ENCODE measurements at places on chromosomes 13 and 19.

- no peak for DNase-seq
These were observed 415.0 kb upstream of the SLITRK1 start for GRCh38 chr13:84297251-84297650.

DNA sequence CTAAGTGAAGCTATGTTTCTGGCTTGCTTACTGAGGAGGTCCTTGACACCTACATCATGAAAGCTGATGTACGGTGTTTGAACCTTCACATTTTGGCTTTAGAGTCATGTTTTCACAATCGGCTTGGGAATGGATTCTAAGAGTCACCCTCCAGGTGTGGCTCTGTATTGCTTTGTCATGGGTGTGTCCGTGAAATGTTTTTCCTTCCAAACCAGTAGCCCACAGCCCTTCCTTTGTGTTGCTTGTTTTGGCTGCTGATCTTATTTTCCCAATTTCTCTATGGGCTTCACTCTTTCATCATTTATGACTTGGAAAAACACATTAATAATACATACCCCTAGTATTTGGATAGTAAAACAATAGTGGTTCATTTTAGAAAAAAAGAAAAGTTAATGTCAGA is 240.6 kb downstream of the GGACT start:
- DNase-seq, result no peak

GRCh38 chr19:3324405-3324856 is 42.0 kb upstream of the NFIC start:
- no peak for DNase-seq

GRCh38 chr13:92463134-92463533 is 763.5 kb upstream of the GPC6 start:
- no peak for DNase-seq

- no peak for DNase-seq
These were observed 2.0 kb downstream of the ZNF792 start for GRCh38 chr19:34961775-34962686.

DNA sequence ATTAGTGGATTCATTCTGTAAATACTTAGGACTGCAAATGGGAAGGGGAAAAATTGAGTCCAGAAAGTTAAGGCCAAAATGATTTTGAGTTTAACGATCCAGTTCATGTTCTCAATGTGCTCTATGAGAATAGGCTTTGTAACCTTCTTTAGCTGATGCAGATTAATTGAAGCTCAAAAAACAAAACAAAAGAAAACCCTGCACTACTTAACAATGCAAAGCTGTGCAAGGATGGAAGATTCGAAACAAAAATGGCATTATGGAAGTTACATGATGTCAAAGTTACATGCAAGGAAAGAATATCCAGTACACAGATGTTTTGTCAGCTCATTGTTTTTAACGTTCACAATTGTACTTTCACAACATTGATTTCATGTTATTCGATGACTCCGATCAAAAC is 79.2 kb upstream of the RAP2A start:
- DNase-seq, result no peak

GRCh38 chr13:43663474-43664090 is 123.2 kb downstream of the ENOX1 start:
- no peak for DNase-seq

GRCh38 chr19:46713781-46714443 is 3.0 kb downstream of the PRKD2 start:
- DNase-seq, result peak; percentile 25

GRCh38 chr13:66977161-66977560 is 253.0 kb downstream of the PCDH9 start:
- no peak for DNase-seq

GRCh38 chr19:13430790-13431582 is 75.3 kb downstream of the CACNA1A start:
- no peak for DNase-seq

DNA sequence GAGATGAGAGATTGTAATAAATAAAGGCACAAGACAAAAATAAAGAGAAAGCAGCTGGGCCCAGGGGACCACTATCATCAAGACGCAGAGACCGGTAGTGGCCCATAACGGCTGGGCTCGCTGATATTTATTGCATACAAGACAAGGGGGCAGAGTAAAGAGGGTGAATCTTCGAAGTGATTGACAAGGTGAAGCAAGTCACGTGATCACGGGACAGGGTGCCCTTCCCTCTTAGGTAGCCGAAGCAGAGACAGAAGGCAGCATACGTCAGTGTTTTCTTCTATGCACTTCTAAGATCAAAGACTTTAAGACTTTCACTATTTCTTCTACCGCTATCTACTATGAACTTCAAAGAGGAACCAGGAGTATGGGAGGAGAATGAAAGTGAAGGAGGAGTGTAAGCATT is 4.6 kb upstream of the PRKCG start:
- DNase-seq, result no peak

- no peak for DNase-seq
These were observed 35.6 kb downstream of the COL4A1 start for GRCh38 chr13:110271313-110271712.

GRCh38 chr13:27437126-27437525 is 12.7 kb downstream of the GTF3A start:
- no peak for DNase-seq

DNA sequence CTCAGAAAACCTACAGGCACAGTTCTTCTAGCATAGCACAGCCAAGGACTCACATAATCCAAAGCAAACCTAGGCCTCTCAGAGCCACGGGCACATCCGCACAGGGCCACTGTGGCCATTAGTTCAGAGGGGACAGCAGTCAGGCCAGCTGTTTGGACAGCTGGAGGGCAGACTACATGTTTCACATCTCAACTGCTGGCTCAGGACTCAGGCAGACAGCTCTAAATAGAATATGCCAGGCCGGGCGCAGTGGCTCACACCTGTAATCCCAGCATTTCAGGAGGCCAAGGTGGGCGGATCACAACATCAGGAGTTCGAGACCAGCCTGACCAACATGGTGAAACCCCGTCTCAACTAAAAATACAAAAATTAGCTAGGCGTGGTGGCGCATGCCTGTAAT is 26.8 kb downstream of the SAFB2 start:
- DNase-seq, result no peak

DNA sequence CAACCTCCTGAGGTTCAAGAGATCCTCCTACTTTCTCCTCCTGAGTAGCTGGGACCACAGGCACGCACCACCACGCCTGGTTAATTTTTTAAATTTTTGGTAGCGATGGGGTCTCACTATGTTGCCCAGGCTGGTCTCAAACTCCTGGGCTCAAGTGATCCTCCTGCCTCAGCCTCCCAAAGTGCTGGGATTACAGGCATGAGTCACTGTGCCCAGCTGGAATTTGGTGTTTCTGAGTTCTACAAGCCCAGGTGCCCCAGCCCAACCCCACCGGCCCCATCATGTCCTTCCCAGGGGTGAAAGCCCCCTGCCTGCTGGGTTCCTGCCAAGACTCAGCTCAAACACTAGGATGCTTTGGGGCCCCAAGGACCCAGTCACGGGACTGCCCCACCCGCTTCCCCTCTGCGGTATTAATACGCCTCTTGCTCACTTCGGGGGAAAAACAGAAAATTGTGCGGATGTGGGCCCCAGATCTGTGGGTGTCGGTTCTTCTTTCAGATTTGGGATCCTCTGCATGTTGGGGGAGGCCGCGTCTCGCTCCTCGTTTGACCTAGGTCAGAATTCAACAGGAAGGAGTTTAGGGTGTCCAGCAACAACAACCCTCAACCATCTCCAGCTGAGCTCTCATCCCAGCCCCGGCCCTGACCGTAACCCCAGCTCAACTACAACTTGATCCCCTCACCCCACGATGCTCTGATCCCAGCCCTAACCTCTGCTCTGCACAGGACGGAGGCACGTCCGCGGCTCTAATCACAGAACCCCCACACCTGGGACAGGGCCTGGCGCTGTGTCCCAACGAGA is 3.7 kb upstream of the FCER2 start:
- no peak for DNase-seq

DNA sequence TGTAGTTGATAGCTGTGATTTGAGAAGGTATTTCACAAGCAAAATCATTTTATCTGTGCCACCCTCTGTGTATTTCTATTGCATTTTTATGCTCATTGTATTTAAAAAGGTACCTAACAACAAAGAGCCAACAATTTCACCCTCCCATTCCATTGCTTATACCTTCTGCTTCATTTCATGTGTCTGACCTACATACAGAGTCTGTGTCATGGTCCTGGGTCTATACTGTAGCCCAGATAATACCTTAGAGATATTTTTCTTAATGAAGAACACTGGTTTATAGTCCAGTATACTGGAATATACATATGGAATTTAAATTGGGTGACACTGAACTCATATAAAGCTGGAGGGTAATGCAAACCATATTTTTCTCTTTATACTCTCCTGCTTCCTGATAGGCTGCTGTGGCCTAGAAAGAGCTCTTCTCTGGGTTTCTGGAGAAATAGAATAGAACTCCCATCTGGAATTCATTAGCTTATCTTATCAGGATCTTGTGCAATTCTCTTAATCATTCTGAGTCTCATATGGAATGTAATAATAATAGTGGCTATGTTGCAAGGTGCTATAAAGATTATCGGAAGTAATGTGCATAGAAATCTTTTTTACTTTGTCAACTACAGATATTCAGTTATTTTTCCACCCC is 31.8 kb upstream of the SPART start:
- DNase-seq, result no peak

DNA sequence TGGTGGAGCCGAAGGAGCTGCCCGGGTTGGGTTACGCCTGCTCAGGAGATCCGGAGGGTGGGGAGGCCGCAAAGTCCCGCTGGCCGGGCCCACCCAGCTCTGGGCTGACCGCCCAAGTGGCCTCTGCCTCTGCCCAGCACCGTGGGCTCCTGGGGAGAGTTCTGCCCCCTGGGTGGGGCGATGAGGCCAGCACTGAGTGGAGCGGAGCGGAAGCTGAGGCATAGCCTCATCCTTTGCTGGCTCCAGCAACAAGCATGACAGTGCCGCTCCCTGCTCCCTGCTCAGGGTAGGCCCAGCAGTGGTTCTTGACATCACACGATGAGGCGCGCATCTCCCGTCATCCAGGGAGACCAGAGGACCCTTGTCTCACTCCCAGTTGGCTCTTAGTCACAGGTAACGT is 22.5 kb downstream of the CCDC8 start:
- no peak for DNase-seq

DNA sequence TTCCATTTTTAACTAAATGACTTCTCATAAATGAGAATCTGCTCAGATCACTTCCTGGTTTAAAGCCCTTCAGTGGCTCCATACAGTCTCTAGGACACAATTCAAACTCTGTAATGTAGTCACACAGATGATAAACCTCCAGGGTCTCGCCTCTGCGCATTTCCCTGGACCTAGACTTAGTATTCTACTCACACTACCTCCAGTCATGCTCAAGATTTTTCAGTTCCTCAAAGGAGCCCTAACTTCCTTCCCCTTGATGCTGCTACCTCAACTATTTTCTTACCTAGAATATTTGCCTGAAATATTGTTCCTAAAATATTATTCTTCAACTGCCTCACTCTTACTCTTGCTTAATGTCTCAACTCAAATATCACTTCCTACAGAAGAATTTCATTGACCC is 86.7 kb upstream of the TPP2 start:
- DNase-seq, result no peak

- DNase-seq, result no peak
These were observed 1.2 kb downstream of the ZFP36 start for GRCh38 chr19:39407660-39408391.

GRCh38 chr13:40565282-40566148 is 100.9 kb downstream of the FOXO1 start:
- no peak for DNase-seq

- DNase-seq, result no peak
These were observed 17.7 kb upstream of the ADGRE2 start for GRCh38 chr19:14796021-14796420.

DNA sequence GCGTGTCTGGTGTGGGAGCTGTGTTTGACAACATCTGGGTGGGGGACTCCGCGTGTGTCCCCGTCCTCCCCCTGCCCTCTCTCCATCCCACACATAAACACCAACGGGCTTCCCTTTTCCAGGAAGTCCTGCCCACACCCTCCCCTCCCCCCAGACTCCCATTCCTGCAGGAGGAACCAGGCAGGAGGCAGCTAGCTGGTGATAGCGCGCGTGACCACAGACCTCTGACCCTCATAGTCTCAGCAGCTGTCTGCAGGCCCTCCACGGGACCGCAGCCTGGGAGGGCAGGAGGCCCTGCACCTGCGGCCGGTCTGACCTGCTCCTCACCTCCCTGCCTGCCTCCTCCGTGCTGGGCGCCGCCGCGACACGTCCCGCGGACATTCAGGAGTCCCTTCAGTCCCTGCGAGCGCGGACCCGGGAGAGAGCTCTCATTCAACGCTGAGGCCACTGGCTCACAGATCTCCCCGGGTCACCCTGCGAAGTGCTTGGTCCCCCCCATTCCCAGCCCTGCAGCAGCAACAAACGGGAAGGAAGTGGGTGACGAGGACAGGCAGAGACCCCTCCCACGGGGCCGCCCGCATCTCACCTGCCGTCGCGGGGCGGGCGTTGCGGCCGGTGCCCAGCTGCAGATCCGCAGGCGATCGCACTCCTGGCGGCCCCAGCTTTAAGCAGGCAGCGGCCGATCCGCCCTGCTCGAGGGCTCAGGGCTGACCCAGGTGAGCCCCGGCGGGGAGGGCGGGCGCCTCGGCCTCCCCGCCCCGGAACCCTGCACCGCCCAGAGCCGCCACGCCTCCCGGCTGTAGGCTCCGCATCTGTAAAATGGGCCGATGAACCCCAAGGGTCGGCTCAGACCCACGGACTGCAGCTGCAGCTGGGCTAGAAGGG is 1.1 kb upstream of the ACP5 start:
- DNase-seq, result no peak

GRCh38 chr13:106835477-106835876 is 267.5 kb upstream of the ARGLU1 start:
- no peak for DNase-seq

GRCh38 chr19:47005873-47006272 is 13.8 kb upstream of the NPAS1 start:
- no peak for DNase-seq

DNA sequence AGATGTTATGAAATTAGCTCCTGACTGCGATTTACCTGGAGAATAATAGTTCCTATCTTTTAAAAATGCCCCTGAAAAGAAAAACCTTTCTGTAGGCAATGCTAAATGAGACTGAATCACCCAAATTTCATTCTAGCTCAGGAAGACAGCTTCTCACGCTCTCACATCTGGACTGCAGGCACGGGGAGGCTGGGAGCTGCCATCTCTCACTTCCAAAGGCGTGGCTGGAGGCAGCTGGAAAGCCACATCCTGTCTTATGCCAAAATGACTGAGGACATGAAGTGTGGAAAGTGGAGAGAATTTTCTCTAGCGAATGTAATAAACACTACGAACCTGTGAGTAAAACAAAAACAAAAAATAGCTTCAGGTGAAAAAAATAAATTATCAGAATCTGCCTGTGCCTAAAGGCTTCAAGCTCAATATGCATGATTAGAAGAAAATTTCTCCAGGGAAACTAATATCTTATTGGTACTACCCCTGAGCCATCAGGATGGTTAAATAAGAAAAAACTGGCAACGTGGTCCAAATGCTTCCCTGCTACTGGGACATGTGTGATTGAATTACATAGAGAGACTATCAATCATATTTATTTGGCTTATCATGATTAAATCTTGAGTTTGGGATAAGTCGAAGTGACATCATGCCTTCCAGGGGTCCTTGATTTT is 58.1 kb upstream of the UBL3 start:
- DNase-seq, result peak; percentile 74

- DNase-seq, result no peak
These were observed 340.6 kb upstream of the KLHL1 start for GRCh38 chr13:70448820-70449219.

GRCh38 chr13:102845289-102845629 is 573 bp upstream of the ERCC5 start:
- DNase-seq, result no peak

- peak; percentile 86 for DNase-seq
These were observed 94.2 kb downstream of the FRY start for GRCh38 chr13:32125751-32126150.
